Cortex of kidney (tissue), 1 donor: ENCODE measurements at places on chromosomes 7 and 10.

GRCh38 chr7:30411173-30411572, 67.4 kb downstream of the NOD1 start:
- no peak for DNase-seq

GRCh38 chr10:92702301-92702916, 12.7 kb downstream of the HHEX start:
- DNase-seq, result no peak

DNA sequence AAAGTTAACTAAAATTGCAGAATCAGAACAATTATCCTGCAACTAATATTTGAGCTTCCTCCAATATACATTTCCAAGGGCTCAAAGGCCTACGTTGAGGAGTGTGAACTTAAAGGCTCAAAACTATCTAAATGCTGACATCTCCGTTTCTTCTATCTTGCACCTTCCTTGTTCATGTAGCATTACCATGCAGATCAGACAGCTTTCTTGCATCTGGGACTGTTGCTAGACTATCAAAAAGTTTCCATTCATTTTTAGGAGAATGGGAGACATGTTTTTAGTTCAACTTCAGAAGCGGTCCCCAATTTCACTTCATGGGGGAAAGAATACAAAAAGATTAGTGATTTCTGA, 2.9 kb downstream of the ANKRD1 start:
- no peak for DNase-seq

DNA sequence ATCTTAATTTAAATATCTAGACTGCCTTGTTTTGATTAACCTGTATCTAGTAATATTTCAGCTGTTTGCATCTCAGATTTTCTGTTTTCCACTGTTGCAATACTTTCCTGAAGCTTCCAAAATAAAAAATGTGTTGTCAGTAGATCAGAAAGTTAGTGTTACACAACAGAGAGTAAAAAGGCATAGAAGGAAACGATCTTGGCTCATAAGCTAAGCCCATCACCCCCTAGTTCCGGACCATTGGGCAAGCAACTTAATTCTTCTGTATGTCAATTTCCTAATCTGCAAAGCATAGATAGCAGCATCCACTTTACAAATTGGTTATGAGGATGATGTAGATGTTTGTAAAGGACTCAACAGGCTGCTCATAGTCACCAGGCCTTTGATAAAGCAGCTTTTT, 4.4 kb downstream of the PON3 start:
- no peak for DNase-seq

GRCh38 chr7:132140341-132140740, 435.9 kb downstream of the PLXNA4 start:
- no peak for DNase-seq

DNA sequence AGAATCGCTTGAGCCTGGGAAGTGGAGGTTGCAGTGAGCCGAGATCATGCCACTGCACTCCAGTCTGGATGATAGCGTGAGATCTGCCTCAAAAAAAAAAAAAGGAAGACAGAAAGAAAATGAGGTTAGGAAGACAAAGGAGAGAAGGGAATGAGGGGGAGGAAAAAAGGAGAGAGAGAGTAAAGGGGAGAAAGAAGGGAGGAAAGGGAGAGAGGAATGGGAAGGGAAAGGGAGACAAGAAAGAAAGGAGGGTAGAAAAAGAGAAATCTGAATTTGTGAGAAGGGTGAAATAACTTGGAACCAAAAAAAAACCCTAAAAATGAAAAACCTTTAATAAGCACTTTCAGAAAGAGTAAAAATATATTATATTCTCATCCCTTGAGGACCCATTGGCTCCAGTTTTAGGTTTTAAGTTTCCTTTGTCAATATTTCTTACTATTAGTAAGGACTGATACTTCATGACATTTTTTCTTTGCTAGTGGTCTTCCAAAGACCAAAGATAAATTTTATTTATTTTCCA, 54.9 kb downstream of the POT1 start:
- DNase-seq, result no peak

- no peak for DNase-seq
Measured at GRCh38 chr7:158021836-158022235, 565.8 kb downstream of the PTPRN2 start.

GRCh38 chr10:12634621-12634931, 285.2 kb downstream of the CAMK1D start:
- DNase-seq, result no peak

DNA sequence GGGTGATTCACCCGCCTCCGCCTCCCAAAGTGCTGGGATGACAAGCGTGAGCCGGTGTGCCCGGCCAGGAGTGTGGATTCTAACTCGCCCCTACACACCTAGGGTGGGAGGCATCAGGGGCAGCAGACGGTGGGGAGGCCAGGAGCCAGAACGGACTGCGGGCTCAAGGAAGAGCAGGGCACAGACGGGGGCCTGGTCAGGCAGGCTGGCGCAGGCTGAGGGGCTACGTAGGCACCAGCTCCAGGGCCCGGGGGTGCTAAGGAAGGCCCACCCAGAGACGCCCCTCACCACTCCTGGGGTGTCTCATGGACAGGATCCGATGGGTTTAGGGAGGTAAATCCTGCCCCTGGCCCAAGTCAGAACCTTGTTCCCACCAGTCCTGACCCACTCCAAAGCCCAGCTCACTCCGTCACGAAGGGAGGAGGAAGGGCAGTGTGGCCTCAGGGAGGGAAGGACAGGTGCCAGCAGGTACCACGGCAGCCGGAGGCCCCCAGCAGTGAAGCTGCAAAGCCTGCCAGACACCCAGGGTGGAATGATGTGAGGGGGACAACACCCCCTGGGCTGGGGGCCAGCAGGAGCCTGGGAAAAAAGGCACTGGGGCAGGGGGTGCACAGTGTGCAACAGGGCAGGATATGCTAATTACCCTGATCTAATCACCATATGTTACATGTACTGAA, 251.4 kb downstream of the MAD1L1 start:
- no peak for DNase-seq

DNA sequence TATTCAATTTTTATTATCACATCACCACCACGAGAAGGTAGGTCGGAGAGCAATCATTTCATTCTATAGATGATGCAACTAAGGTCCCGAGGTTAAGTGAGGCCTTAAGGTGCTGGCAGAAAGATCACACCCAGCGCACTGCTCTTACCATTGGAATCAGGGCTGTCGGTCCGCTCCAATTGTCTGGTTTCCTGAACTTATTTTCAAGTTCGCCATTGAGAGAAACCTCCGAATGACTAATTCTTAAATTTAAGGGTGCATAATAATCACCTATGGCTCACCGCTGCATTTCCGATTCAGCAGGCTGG, 625 bp upstream of the GSTO2 start:
- DNase-seq, result no peak

DNA sequence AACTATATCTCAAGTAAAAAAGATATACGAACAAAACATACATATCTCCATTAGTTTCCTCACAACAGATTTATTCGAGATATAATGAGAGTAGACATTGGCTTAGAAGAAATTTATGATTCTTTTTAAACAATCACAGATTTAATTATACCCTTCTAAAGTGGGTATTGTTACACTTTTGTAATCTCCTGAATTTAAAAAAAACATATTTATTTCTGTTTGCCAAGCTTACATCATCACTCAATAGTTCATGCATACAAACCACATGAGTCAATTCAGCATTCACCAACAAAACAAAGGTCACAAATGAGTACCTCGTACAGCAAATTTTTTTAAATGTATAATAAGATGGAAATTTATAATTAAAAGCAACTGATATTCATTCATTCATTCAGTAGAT, 17.6 kb downstream of the LRRN3 start:
- no peak for DNase-seq

- DNase-seq, result no peak
Measured at GRCh38 chr7:876972-877311, 588 bp downstream of the GET4 start.

DNA sequence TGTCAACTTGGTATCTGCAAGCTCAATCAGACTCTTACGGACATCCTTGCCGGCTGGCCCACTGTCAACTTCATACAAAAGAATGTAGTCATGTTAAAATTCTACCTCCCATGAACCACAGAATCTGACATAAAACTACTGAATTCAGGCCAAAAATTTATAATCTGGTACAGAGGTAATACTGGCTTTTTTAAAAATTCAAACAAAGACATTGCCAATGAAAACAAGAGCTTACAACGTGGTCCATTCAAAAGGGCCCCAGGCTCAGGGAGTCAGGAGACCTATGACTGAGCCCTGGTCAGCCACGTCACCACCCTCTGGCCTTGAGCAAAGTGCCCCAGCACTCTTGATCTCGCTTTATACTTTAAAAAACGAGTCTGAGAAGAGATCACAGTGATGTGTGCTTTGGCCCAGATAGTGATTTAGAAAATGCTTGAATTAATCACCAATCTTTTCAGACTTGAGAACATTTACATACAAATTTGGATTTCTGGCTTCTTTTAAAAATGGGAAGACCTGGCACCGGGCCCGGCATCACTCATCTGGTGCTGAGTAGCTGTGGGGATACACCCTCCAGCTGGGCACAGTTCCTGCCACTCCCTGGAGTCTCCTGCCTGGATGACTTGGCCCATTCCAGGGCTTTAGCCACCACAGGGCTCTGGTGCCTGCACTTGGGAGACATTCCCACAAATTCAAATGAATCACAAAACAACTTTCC, 94.1 kb downstream of the PIP4K2A start:
- no peak for DNase-seq

GRCh38 chr7:101728128-101728527, 89.3 kb upstream of the CUX1 start:
- no peak for DNase-seq

DNA sequence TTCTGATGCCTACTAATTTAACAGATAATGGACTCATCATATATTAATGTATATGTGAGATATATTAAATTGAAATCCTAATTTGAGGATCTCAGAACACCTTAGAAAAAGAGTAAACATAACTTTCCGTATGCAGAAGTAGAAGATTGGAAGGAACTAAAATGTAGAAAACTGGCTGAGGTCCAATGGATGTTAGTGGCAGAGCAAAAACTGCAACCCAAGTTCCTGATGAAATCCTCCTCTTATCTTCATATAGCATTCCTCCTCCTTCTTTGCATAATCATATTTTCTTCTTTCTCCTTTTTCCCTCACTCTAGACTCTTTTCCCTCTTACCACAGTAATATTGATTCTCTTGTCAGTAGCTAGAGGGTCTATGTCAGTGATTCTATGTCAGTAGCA, 6.0 kb downstream of the INA start:
- no peak for DNase-seq

- no peak for DNase-seq
Measured at GRCh38 chr7:73382934-73383503, 50.6 kb upstream of the FZD9 start.

DNA sequence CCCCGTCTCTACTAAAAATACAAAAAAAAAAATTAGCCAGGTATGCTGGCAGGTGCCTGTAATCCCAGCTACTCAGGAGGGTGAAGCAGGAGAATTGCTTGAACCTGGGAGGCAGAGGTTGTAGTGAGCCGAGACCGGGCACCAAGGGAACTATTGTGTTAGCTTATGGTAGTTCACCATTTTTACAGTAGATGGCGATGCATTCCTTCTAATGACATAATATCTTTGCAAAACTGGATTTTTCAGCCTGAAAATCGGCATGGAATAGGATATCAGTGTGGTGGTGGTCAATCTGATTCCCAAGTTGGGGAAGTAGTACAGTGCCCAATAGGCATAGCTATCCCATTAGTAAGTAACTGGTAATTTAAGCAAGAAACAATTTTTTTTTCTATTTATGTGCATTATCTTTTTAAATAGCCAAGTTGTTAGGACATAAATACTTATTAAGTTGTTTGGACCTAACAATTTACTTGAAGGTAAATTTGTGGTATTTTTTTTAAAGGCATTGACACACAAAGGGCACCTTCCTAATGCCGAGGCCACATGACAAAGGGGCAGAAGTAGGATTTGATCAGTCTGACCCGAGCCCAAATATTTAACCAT, 17.6 kb upstream of the IMPDH1 start:
- DNase-seq, result no peak

DNA sequence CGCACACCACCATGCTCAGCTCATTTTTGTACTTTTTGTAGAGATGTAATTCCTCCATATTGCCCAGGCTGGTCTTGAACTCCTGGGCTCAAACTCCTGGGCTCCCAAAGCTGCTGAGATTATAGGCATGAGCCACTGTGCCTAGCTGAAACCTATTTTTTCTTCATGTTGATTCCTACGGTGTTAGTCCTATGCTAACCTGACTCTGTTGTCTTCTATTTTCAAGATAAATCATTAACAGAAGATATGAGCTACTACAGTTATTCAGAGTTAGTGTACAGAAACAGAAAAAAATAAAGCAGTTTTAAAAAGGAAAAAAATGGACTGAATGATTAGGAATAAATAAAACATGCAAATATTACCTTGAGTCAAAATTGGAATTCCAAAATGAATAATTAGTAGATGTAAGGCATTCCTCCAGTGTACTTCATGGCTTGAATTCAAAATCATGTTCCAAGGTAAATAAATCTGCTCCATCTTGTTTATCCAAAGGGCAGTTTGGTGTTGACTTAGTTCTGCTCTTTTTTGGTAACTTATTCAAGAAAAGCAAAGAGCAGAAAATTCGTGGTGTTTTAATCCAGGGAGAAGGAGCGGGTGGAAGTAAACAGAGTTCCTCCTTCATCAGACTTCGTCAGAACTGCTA, 185.8 kb downstream of the CACNB2 start:
- no peak for DNase-seq

GRCh38 chr7:139043823-139044812, 8.3 kb upstream of the ZC3HAV1L start:
- no peak for DNase-seq

DNA sequence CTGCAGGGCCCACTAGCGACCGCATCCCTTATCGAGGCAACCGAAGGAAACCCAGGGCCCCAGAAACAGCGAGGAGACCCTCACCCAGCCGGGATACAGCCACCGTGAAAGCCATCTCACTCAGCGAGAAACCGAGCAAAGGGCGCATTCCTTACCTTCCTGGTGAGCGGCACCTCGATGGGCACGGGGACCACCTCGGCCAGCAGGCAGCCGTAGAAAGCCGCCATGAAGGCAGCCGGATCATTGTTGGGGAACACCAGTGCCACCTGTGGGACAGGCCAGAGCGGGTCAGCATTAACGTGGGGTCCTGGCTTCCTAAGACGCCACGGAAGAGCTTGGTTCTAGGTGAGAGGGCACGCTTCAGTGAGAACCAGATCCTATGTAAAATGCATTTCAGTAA, 263.7 kb downstream of the ZMYND11 start:
- no peak for DNase-seq

GRCh38 chr10:63636812-63637211, 115.6 kb downstream of the REEP3 start:
- no peak for DNase-seq

- DNase-seq, result no peak
Measured at GRCh38 chr10:4307910-4308309, 518.1 kb upstream of the AKR1E2 start.

DNA sequence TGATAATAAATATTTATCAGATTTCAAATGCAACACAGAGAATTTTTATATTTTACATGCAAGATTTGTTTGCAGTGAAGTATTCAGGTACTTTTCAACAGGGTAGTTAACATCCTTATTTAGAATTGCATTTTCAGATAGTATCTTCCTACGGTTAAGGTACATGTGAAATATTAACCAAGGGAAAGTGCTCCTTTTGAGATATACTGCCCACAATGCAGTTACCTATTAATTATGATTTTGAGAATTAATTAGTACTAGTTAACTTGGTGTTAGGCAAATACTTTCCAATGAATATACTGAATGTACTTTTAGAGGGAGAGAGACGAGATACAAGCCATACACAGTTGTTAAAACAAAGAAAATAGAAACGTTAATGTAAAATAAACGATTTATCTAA, 206.2 kb upstream of the YAE1 start:
- DNase-seq, result no peak
